ENCODE measurements at places on chromosomes 1 and 21.

DNA sequence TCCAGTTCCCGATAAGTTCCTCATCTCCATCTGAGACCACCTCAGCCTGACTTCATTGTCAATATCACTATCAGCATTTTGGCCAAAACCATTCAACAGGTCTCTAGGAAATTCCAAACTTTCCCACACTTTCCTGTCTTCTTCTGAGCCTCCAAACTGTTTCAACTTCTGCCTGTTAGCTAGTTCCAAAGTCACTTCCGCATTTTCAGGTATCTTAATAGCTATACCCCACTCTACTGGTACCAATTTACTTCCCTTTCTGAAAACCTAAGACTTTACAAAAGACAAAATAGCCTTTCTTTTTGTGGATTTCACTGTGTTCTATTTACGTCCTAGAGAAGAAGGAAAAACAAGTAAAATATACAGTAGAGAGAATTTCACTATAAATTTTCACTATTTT is 147.0 kb upstream of the FMN2 start:
- DNase-seq, result no peak

GRCh38 chr21:45356653-45357435 is 48.1 kb upstream of the COL18A1 start:
- no peak for DNase-seq

GRCh38 chr1:228101994-228102790 is 933 bp downstream of the C1orf35 start:
- DNase-seq, result no peak

GRCh38 chr21:45073301-45074047 is 906 bp upstream of the ADARB1 start:
- no peak for DNase-seq
